ENCODE measurements at places on chromosomes 5 and 9.
A peak's percentile ranks its signal among the peaks of the same experiment; 100 is the strongest.

DNA sequence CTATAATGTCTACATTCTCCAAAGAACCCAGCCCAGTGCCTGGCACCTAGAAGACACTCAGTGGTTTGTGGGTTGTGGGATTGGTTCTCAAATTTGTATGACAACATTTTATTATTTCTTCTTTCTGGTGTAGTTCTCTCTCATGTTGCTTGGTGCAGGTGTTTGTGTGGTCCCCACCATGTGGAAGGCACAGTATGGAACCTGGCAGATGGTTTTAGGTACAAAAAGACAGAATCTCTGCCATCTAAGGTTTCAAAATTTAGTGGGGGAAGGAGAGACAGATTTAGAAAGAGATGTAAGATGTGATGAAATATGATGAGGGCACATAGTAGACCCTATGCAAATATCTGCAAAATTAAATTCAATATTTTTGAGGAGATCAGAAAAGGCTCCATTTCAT lies 323.8 kb downstream of the CDK5RAP2 start:
- DNase-seq = no peak

DNA sequence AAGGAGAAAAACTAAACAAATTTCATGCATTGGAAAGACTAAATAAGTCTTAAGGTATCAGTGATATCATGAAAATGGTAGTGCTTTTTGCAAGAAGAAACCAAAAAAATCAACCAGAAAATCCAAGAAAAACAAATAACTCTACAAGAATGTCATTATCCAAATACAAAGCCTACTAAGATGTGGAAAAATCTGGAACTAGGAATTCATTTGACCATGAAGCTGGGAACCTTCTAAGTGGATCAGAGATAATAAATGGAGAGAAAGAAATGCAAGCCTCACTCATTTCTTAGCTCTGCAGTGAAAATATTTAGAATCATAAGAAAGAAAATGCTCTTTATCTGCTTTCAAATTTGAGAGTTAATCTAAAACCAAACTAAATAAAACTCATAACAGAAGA lies 51.3 kb downstream of the RASEF start:
- DNase-seq = no peak

DNA sequence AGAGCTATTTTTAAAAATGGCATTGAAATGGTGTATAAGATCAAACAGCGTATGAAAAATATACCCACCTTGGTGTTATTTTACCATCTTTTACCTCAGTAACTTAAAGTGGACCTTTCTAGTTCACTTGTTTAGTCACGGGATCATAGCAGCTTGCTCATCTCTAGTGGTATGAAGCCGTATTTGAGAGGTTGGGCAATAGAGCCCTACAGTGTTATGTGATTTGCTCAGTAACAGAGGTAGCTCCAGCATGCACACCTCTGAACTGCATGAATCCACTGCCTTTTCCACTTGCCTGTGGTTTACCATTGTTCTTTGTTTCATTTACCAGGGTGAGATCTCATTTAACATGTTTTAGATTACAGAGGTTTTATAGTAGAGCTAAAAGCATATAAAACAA lies 134.4 kb downstream of the ATG10 start:
- no peak for DNase-seq

DNA sequence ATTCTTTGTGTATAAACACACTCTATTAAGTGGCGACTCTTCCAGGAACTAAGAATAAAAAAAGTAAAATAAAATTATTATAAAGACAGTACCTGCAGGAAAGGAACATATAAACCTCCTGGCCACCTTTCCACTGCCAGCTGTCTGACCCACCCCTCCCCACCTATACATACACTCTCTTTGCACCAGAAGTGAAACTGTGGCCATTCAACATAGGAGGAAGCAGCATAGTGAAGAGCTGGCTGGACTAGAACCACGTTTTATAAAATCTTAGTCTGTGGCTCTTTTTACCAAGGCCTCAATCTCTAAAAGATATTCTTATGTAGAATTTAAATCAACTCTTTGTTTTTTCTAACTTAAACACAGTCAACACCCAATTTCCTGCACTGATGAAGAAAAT lies 289.6 kb downstream of the GABRB2 start:
- no peak for DNase-seq

- DNase-seq = no peak
These were observed 4.8 kb upstream of the SLC6A19 start for GRCh38 chr5:1196562-1196961.

DNA sequence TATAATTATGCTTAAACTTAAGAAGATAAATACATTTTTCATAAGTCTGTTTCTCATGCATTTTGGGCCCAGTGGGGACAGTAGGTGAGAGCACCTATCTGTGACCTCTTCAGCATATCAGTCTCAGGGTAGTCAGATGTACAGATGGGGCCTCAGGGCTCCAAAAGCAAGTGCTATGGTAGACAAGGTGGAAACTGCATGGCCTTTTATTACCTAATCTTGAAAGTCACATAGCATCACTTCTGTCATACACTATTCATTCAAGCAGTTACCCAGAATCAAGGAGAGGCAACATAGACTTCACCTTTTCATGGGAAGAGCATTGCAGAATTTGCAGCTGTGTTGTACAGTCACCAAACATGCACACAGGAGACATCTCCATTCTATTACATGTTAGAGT lies 94.8 kb downstream of the SV2C start:
- no peak for DNase-seq

- no peak for DNase-seq
These were observed 244.8 kb downstream of the GLIS3 start for GRCh38 chr9:4055032-4055431.

GRCh38 chr9:98565152-98566135 lies 143.3 kb downstream of the GABBR2 start:
- DNase-seq = no peak

DNA sequence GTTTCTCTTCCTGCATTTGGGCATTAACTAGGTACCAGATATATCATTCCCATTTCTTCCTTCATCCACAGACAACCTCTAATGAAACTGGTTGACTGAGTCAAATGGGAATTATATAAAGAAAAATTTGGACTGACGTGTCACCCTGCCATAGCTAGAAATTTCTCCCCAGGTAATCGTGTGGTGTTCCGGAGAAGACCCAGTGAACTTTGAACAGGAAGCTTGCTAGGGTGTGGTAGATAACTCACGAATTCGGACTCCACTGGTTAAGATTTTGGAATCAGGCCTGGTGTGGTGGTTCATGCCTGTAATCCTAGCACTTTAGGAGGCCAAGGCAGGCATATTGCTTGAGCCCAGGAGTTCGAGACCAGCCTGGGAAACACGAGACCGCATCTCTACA lies 114.3 kb upstream of the OTULINL start:
- no peak for DNase-seq

- DNase-seq = peak; percentile 49
These were observed 70.2 kb downstream of the PRUNE2 start for GRCh38 chr9:76835571-76836283.

GRCh38 chr9:124133727-124134126 lies 122.2 kb downstream of the LHX2 start:
- no peak for DNase-seq

GRCh38 chr9:86766912-86767311 lies 180.4 kb downstream of the GAS1 start:
- DNase-seq = peak; percentile 88

DNA sequence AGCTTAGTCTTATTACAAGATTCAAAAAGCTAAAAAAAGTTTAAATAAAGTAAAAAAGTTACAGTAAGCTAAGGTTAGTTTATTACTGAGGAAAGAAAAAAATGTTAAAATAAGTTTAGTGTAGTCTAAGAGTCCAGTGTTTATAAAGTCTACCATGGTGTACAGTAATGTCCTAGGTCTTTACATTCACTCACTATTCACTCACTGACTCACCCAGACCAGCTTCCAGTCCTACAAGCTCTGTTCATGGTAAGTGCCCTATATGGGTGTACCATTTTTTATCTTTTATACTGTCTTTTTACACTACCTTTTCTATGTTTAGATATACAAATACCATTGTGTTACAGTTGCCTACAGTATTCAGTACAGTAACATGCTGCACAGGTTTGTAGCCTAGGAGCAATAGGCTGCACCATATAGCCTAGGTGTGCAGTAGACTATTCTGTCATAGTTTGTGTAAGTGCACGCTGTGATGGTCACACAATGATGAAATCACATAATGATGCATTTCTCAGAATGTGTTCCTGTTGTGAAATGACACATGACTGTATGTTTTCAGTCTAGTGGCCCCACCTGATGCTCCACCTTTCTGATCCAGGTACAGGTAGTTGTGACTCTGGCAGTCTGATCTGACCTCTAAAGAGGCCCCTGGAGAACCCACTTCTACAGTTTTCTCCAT lies 45.7 kb downstream of the SNX18 start:
- no peak for DNase-seq

- no peak for DNase-seq
These were observed 291.1 kb upstream of the PDE4D start for GRCh38 chr5:60184606-60185005.

DNA sequence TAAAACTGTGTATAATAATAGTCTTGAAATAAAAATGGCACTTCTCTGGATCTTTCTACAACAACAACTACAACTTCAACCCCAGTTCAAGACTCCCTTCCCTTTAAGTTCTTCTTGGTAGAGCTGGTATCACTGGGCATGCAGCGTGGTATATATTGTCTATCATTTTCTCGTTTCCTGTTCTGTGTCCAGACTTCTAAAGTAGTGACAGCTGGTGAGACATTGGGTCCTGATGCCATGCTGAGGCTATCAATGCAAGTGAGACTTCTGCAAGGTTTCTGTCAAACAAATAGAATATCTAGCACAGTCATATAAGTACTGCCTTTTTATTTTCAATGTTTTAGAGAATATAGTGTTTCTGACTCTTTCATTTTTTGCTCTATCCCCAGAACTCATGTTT lies 123.0 kb upstream of the GRIN3A start:
- DNase-seq = no peak

DNA sequence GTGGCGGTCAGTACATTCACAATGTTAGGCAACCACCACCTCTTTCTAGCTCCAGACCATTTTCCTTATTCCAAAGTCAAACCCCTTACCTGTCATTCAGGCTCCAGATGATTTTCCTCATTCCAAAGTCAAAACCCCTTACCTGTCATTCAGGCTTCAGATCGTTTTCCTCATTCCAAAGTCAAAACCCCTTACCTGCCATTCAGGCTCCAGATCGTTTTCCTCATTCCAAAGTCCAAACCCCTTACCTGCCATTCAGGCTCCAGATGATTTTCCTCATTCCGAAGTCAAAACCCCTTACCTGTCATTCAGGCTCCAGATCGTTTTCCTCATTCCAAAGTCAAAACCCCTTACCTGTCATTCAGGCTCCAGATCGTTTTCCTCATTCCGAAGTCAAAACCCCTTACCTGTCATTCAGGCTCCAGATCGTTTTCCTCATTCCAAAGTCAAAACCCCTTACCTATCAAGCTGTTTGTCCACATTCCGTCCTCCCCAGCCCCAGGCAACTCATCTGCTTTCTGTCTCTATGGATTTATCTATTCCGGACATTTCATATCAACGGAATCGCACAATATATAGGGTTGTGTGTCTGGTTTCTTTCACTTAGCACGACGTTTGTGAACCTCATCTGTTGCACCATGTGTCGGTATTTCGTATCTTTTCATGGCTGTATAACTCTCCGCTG lies 5.2 kb downstream of the PLEKHG4B start:
- no peak for DNase-seq

DNA sequence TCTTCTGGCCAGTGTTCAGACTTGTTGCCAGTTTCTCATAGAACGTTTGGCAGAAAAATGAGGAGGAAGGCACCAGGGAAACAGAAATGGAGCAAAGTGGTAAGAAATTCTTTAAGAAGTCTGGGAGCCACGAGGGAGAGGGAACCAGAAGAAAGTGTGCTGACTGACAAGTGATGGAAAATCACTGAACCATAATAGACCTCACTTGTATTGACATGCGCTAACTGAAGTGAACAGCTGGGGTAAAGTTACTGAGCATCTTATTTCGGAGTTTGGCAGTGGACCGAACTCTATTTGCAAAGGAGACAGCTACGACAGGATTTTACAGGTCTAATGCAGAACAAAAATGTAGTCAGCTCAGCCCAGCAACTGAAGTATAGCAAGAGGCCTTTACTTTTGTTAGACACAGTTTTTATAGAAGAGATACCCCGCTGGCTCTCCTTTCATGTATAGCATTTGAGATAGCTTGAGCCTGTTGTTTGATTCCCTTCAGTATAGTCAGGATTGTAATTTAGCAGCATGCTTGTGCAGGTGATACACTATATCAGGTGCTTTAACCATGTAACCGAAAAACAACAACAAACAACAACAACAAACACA lies 53.6 kb downstream of the HMHB1 start:
- DNase-seq = no peak

- no peak for DNase-seq
These were observed 542.3 kb downstream of the PDE4D start for GRCh38 chr5:59351076-59351794.

- DNase-seq = no peak
These were observed 34.4 kb upstream of the ATP6V1G1 start for GRCh38 chr9:114553202-114553601.

- no peak for DNase-seq
These were observed 170.7 kb downstream of the SPOCK1 start for GRCh38 chr5:137328463-137328862.

- no peak for DNase-seq
These were observed 591.7 kb upstream of the PTPRD start for GRCh38 chr9:11204521-11204920.

- no peak for DNase-seq
These were observed 1.1 kb downstream of the BHMT start for GRCh38 chr5:79112703-79113058.

DNA sequence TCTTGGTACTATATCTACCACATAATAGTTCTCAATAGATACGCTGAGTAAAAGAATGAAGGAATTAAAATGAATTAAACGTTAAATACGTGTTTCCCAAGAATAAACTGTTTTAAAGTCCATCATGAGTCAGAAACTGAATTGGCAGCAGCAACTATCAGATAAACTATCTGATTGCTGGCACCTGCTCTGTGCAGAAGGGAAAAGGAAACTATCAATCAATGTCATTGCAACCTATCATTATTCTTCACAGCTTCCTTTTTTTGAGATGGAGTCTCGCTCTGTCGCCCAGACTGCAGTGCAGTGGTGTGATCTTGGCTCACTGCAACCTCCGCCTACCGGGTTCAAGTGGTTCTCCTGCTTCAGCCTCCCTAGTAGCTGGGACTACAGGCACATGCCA lies 8.8 kb upstream of the WDR36 start:
- no peak for DNase-seq

DNA sequence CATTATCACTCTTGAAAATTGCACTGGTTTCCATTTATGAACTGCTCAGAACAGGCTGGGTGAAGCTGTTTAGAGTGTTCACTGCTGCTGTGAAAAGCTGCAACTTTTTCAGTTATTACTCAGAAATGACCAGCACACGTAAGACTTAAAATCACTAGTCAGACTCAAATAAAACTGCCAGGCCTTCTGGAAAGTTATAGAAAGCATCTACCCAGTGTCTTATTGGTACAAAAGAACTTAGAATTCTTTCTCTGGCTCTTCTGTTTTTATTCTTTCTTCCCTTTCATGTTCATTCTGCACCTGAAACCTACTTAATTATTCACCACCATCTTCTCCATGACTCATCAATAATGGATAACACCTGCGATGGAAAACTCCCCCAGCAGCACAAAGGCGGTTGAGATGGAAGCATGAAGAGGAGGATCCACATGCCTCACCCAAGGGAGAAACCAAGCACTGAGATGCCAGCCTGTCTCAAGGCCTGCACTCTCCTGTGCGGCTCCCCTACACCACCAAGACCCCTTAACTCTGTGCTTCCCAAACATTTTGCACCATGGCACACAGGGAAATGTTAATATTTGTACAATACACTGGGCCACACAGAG lies 171.9 kb downstream of the ENTREP1 start:
- no peak for DNase-seq
